GM23248 (cell line): ENCODE measurements at places on chromosomes 3 and 15. TPM values are rescaled to one million over a fixed set of nuclear protein-coding genes. Genes with fewer than 3 reads are reported as not detected.

The IQCB1 gene
- 10.2 and 11.3 TPM in 2 replicates for polyA plus RNA-seq

The RLBP1 gene
- polyA plus RNA-seq = not detected in 2 replicates

The SLC15A2 gene
- polyA plus RNA-seq = not detected in 2 replicates

The ISG20 gene
- 0.93 and 1.4 TPM in 2 replicates for polyA plus RNA-seq

The GREM1 gene
- 575 and 584 TPM in 2 replicates for polyA plus RNA-seq

The C3orf85 gene
- polyA plus RNA-seq = not detected in 2 replicates

The FANCD2OS gene
- not detected in 2 replicates for polyA plus RNA-seq

The GPR171 gene
- not detected in 2 replicates for polyA plus RNA-seq

The DAZL gene
- not detected in 2 replicates for polyA plus RNA-seq

The SH3GL3 gene
- 0.27 and 0.28 TPM in 2 replicates for polyA plus RNA-seq

The FBXO22 gene
- 49.8 and 56.1 TPM in 2 replicates for polyA plus RNA-seq

The VILL gene
- 2.8 and 2.9 TPM in 2 replicates for polyA plus RNA-seq

The RBP2 gene
- not detected in 2 replicates for polyA plus RNA-seq

The GP5 gene
- polyA plus RNA-seq = not detected in 2 replicates

The GOLGA8S gene
- polyA plus RNA-seq = not detected in 2 replicates

The FES gene
- 3.5 and 3.6 TPM in 2 replicates for polyA plus RNA-seq

The PPP1R2 gene
- polyA plus RNA-seq = 55.8 and 68.2 TPM in 2 replicates

The ABI3BP gene
- polyA plus RNA-seq = 30.3 and 38.2 TPM in 2 replicates

The PRRT3 gene
- polyA plus RNA-seq = 4.3 and 4.5 TPM in 2 replicates

The PLSCR2 gene
- not detected in 2 replicates for polyA plus RNA-seq

The ACSBG1 gene
- polyA plus RNA-seq = 0.03 and 0.04 TPM in 2 replicates

The CPLX3 gene
- polyA plus RNA-seq = not detected in 2 replicates

The MYZAP gene
- 0.11 and 0.13 TPM in 2 replicates for polyA plus RNA-seq

The ZNF609 gene
- polyA plus RNA-seq = 3.8 and 6.3 TPM in 2 replicates

The SAXO2 gene
- polyA plus RNA-seq = 0.51 and 2.0 TPM in 2 replicates

The PLA1A gene
- not detected in 2 replicates for polyA plus RNA-seq

The EOMES gene
- not detected in 2 replicates for polyA plus RNA-seq

The CLDN18 gene
- polyA plus RNA-seq = 0.18 TPM in 2 replicates

The KIF7 gene
- polyA plus RNA-seq = 6.9 and 7.2 TPM in 2 replicates

The GOLGA8T gene
- not detected in 2 replicates for polyA plus RNA-seq

The C3orf49 gene
- not detected in 2 replicates for polyA plus RNA-seq

The SAMD7 gene
- not detected in 2 replicates for polyA plus RNA-seq

The CA12 gene
- polyA plus RNA-seq = 40.9 and 42.1 TPM in 2 replicates

The INTS14 gene
- polyA plus RNA-seq = 31.7 and 34.3 TPM in 2 replicates

The C15orf39 gene
- polyA plus RNA-seq = 4.7 and 5.1 TPM in 2 replicates

The CASR gene
- not detected in 2 replicates for polyA plus RNA-seq

The STX19 gene
- not detected in 2 replicates for polyA plus RNA-seq

The GOLGA6A gene
- not detected in 2 replicates for polyA plus RNA-seq

The HYKK gene
- 2.1 and 2.4 TPM in 2 replicates for polyA plus RNA-seq

The CAMKV gene
- polyA plus RNA-seq = 0.09 and 0.19 TPM in 2 replicates

The CKMT1A gene
- polyA plus RNA-seq = not detected in 2 replicates

The POLQ gene
- 0.81 and 1.0 TPM in 2 replicates for polyA plus RNA-seq

The GRK7 gene
- polyA plus RNA-seq = 0.08 TPM in 1 of 2 replicates, not detected in the other

The TUBGCP4 gene
- polyA plus RNA-seq = 12.6 and 13.1 TPM in 2 replicates

The ZNF106 gene
- polyA plus RNA-seq = 43.8 and 44.5 TPM in 2 replicates

The GOLGA6L4 gene
- 1.4 and 1.5 TPM in 2 replicates for polyA plus RNA-seq

The ARPIN gene
- polyA plus RNA-seq = 5.4 and 6.0 TPM in 2 replicates

The SUSD5 gene
- polyA plus RNA-seq = 0.05 and 0.09 TPM in 2 replicates

The PLSCR5 gene
- polyA plus RNA-seq = not detected in 2 replicates

The ST8SIA2 gene
- not detected in 2 replicates for polyA plus RNA-seq

The SIDT1 gene
- not detected in 2 replicates for polyA plus RNA-seq

The MED12L gene
- 0.13 and 0.51 TPM in 2 replicates for polyA plus RNA-seq

The PSTPIP1 gene
- polyA plus RNA-seq = 0.71 and 0.80 TPM in 2 replicates

The CPA3 gene
- polyA plus RNA-seq = not detected in 2 replicates

The SEMA6D gene
- 0.86 and 1.1 TPM in 2 replicates for polyA plus RNA-seq

The CADPS gene
- 1.6 and 3.0 TPM in 2 replicates for polyA plus RNA-seq

The USP50 gene
- 0.49 TPM in 1 of 2 replicates, not detected in the other for polyA plus RNA-seq

The SLC35A5 gene
- 48.5 and 48.6 TPM in 2 replicates for polyA plus RNA-seq
